ENCODE measurements at places on chromosomes 4 and X.
A peak's percentile ranks its signal among the peaks of the same experiment; 100 is the strongest.

DNA sequence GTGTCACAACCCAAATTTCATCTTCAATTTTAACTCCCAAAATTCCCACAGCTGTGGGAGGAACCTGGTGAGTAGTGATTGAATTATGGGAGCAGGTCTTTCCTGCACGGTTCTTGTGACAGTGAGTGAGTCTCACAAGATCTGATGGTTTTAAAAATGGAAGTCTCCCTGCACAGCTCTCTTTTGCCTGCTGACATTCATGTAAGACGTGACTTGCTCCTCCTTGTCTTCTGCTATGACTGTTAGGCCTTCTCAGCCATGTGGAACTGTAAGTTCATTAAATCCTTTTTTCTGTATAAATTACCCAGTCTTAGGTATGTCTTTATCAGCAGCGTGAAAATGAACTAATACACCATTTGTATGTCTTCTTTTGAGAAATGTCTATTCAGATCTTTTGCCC lies 13.0 kb upstream of the BLTP1 start:
- no peak for DNase-seq

DNA sequence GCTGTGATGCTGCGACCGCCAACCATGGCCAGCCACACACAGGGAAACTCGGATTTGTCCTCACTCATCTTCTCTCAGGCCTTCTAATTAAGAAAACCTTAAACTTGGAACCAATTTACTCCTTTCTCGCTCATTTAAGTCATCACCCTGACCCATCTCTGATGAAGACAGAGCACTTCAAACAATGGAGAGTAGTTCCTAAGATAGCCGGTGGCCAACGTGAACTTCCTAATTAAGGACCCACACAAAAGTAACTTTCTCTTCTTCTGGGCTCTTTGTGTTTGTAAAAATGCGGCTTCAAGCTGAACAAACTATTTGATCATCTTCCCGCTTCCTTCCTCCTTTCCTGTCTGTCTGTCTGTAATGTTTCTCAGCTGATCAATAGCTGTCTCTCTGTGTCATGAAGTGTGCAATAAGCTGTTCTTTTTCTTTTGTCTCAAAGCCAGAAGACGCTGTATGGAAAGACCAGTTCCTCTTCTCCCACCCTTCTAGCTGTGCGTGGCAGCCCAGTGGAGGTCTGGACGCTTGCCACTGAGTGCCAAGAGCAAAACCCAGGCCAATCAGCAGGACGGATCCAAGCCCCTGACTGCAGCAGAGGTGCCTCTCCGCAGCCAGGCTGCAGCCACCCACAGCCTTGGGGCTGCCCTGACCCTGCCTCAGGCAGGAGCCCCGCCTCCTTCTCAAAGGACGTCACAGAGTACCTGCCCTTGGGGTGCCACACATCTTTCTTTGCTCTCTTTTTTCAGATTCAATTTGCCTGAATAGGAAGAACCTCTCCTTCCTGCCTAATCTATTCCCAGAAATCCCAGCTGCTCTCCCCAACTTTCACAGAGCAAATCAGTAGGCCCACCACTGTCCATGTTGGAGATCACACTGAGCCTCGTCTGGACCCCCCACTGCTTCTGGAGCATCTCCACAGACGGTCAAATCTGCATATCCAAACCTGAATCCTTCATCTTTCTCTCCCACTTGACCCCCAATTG lies 59.3 kb downstream of the MAML3 start:
- DNase-seq: peak; percentile 9

DNA sequence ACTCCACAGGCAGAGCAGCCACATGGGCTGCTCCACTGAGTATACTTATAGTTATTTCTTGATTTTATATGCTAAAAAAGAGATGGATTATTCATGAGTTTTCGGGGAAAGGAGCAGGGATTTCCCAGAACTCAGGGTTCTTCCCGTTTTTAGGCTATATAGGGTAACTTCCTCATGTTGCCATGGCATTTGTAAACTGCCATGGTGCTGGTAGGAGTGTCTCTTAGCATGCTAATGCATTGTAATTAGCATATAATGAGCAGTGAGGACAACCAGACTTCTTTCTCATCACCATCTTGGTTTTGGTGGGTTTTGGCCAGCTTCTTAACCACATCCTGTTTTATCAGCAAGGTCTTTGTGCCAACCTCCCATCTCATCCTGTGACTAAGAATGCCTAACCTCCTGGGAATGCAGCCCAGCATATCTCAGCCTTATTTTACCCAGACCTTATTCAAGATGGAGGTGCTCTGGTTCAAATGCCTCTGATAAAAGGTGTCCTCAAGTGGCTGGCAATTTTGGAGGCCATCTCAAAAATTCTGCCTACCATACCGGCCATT lies 213.0 kb upstream of the VEGFC start:
- no peak for DNase-seq

DNA sequence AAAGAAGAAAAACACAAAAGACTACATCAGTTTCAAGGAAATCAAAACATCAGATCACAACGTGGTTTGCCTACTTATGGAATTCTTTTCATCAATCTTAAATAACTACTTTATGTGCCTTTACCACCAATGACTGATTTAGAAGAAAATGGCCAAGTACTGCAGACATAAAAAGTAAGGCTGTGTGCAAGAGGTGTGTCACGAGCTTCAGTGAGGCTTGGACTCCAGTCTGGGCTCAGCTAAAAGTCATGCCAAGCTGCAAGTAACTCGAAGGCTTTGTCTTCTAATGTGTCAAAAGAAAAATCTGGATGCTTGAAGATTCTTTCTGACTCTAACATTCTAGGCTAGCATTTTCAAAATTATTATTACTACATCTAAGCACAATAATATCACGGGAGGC lies 17.0 kb downstream of the PRSS12 start:
- DNase-seq: no peak

- no peak for DNase-seq
These were observed 16.1 kb upstream of the RS1 start for GRCh38 chrX:18687856-18688495.

GRCh38 chr4:145939856-145940255 lies 1.2 kb upstream of the ZNF827 start:
- no peak for DNase-seq

DNA sequence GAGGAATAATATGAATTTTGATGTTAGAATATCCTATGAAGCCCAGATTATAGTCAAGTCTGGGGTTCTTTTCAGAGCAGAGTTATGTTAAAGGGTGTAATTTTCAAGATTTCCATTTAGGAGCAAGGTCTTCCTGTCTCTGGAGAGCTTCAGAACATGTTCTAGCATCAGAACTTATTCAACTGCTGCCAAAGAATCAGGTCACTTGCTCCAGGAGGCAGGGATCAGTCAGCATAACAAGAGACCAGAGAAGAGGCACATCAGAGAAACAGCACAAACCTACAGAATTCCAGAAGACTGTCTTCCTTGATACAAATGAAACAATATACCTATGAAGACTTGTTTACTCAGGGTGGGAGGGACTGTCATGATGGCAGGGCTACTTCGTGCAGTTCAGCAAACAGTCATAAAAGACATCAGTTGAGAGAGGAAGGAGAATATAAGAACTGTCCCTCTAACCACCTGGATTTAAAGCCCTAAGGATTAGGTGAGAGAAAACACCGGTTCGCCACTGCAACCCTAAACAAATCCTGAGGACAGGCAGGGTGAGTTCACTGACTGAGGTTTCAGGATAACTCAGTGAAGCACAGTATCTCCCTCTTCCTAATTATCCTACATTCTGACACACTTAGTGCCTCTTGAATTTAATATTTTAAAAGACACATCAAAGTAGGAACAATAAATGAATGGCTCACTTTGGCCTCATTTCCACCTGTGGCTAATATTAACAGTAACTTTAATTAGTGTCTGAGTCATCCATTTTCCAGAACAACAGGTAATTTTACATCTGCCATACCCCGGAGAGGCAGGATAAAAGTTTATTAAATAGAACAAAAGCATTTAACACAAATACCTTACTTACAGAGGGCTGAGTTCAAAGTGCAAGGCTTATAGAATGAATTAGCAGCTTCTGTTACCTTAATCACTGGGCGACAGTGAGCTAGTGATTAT lies 93.0 kb downstream of the HDAC8 start:
- no peak for DNase-seq

- DNase-seq: no peak
These were observed 32.3 kb downstream of the SH3RF1 start for GRCh38 chr4:169238445-169238844.

DNA sequence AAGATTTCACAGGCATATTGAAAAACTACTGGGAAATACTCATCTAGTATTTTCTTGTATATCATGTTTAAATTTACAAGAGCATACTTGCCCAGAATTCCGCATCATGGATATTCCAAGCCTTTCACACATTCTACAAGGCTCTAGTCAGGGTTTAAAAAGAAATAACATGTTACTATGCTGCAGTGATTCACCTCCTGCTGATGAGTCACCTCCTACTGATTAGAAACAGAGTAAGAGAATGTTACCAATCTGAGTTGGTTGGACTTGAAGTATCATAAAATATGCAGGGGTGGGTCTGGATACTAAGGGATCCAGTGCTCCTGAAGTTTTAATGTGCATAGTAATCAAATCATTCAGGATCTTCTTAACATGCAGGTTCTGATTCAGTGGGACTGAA lies 192.0 kb upstream of the ANK2 start:
- no peak for DNase-seq

DNA sequence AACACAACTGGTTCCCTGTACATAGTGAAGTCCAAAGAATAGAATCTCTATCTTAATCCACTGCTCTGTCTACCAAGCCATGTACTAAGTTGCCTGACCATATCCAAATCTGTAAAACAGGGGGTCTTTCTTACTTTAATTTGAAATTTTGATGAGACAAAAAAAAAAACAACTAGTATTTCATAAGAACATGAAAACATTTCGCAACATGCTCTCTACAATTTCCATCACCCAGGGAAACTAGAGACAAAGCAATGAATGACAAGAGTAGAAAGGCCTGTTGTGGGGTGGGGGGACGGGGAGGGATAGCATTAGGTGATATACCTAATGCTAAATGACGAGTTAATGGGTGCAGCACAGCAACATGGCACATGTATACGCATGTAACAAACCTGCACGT lies 279.9 kb downstream of the PPP3CA start:
- DNase-seq: no peak

DNA sequence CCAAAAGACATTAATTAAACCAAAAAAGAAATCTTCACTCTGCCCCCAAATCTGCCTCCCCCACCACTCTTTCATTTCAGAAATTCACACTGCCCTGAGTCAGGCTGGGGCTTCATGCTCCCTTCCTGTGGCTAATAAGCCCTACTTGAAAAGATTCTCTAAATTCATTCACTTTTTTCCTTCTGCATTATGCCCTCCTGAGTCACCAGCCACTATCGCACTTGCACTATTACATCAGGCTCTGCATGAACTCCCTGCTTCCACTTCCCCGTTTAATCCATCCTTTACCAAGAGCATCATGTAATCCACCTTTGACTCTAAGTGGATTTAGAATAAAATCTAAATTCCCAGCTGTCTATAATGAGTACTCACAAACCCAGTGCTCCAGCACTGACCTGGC lies 295.4 kb upstream of the KLF3 start:
- no peak for DNase-seq

- DNase-seq: no peak
These were observed 4.4 kb upstream of the C4orf36 start for GRCh38 chr4:86896596-86896995.

- DNase-seq: no peak
These were observed 14.0 kb upstream of the ART3 start for GRCh38 chr4:76060506-76060905.

- no peak for DNase-seq
These were observed 35.4 kb upstream of the STS start for GRCh38 chrX:7112071-7112470.

GRCh38 chr4:121462660-121463261 lies 81.9 kb upstream of the QRFPR start:
- no peak for DNase-seq

- no peak for DNase-seq
These were observed 1.8 kb downstream of the RBM3 start for GRCh38 chrX:48576108-48576507.

- no peak for DNase-seq
These were observed 39.7 kb downstream of the PGRMC2 start for GRCh38 chr4:128247906-128248305.

GRCh38 chr4:62210486-62210885 lies 1010.4 kb downstream of the ADGRL3 start:
- DNase-seq: no peak
